ENCODE measurements at places on chromosomes 5 and 9.

DNA sequence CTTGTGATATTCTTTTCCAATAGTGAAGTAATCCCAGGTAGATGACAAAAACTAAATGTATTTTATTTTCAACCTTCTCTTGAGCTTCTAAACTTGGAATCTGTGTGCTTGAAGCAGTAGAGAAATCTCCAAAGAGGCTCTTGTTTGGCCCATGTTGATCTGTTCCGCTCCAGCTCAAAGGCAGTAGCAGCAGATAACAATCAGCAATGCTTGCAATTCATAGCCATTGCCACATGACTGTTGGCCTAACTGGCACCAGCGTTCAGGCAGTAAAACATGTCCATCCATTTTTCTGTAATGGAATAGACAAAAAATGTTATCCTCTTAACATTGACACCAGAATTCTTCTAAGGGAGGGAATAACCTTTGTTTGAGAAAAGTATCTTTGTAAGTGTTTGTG, 270.7 kb upstream of the MSX2 start:
- no peak for DNase-seq

DNA sequence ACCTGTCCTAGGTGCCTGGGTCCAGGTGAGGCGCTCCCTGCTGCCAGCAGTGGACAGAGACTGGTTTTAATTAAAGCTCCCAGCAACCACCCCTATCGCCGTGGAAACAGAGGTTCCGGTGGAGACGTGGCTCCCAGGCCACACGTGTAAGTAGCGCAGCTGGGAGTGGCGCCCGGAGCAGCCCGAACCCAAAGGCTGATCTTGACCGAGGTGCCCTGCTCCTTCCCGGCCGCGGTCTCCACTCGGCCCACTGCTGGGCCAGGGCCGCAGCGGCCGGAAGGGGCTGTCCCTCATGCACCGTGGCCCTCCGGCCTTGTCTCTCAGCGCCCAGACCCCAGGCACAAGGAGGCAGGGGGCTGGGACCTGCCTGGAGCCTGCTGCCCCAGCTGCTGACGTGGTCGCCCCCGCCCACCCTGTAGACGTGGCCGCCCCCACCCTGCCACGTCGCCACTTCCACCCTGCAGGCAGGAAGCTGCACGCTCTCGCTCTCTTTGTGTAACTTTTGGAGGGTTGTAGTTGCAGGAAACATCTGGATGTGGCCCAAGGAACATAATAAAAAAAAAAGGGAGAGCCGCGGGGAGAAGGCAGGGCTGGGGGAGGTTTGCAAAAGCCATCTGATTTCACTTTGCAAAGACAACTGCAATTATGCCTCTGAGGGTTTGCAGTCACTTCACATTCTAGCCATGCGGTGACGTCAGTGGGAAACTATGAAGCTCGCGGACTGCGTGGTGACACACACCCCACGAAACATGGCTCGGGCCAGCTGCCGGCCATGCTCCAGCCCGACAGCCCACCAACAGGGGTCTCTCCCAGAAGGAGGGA, 129.9 kb downstream of the RXRA start:
- DNase-seq: peak; percentile 40

DNA sequence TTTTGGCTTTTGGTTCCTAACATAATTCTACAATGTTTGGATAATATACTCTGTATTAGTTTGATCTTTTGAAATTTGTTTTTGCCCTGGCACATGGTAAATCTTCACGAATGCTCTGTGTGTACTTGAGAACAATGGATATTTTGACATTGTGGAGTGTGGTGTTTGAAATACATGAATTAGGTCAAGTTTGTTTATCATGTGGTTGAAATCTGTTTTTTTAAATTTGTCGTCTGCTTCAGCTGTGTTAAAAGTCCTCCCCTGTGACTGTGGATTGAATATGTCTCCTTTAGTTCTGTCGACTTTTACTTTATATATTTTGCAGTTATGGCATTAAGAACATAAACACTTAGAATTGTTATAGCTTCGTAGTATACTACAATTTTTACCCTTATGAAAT, 60.3 kb downstream of the DUSP1 start:
- DNase-seq: no peak

DNA sequence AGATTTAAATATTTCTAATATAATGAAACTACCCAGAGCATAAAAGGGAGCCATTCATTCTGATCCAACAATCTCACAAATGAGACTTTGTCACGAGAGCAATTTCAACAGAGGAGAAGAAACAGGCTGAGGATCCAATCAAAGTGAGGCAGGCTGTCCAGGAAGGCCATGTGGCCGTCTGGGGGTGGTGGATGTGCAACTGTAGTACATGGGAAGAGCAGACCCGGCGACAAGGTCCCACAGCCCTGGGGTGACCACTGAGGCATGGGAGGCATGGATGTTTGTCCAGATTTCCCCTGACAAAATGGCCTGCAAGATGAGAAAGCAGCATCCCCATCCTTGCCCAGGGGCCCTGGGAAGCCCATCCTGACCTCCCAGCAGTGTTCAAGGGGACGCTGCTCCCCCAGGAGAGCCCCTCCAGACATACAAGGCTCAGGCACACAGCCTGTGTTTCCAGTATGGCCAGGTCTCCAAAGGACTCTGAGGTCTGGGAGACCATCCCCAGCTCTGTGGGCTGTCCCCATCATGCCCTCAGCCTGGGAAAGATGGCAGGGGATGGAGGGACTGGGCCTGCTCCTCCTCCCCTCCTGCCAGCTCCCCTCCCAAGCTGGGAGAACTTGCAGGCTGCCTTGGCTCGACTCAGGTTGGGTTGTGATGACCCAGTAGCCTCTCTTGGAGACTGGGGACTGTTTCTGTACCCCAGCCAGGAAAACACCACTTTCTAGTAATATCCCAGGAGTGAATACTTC, 27.5 kb upstream of the FCN2 start:
- DNase-seq: no peak

DNA sequence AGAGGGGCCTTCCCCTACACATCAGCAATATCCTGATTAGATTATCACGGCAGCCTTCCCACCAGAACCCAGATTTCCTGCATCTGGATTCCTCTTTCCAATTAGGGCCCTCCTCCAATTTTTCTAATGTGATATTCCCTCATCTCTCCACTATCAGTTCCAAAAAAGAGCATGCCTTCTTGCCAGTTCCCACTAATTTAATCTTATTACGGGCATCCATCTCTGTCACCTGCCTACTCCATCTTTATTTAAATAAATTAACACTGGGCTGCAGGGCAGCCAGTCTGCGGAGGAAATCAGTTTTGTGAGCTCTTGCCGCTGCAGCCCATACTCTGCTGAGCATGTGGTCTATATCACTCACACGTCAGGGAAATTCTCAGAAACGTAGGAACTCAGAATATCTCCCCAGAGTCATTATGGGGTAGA, 16.6 kb upstream of the FBP2 start:
- no peak for DNase-seq

DNA sequence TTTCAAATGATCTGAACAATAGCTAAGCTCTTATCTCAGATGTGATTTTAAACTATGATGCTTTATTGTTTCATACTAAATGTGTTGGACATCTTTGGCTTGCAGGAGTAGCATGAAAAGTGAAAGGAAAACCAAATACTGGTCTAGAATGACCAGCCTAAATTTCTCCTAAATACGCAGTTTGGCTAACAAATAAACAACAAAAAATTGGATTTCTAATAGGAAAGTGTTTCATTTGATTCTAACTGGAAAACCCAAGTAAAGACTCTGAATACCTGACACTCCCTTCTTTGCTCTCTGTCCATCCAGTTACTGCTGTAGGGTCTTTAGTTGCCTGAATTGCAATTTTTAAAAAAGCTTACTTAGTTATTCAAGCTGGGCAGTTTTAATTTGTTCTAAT, 111.7 kb upstream of the ACOT12 start:
- DNase-seq: no peak

GRCh38 chr9:103798620-103799019, 295.5 kb upstream of the SMC2 start:
- DNase-seq: no peak

GRCh38 chr9:121098567-121099198, 23.9 kb downstream of the CNTRL start:
- no peak for DNase-seq

Data from activated CD4-positive, CD25-positive, alpha-beta regulatory T cell (primary cell).